Psoas muscle (tissue), 8 donors: ENCODE measurements at places on chromosomes 3 and 15. TPM values are rescaled to one million over a fixed set of nuclear protein-coding genes. Genes with fewer than 3 reads are reported as not detected.

POLQ gene
- total RNA-seq = 0.83 TPM

PYGO1 gene
- total RNA-seq = 30.2 TPM

TMEM87A gene
- total RNA-seq = 30.3 TPM

PCLAF gene
- not detected for total RNA-seq

SUCNR1 gene
- total RNA-seq = 0.13 TPM

FAM81A gene
- 1.2 TPM for total RNA-seq

FOXL2NB gene
- 0.14 TPM for total RNA-seq
